Effector memory CD8-positive, alpha-beta T cell (primary cell): ENCODE measurements at places on chromosomes 16 and 17.
A peak's percentile ranks its signal among the peaks of the same experiment; 100 is the strongest.

DNA sequence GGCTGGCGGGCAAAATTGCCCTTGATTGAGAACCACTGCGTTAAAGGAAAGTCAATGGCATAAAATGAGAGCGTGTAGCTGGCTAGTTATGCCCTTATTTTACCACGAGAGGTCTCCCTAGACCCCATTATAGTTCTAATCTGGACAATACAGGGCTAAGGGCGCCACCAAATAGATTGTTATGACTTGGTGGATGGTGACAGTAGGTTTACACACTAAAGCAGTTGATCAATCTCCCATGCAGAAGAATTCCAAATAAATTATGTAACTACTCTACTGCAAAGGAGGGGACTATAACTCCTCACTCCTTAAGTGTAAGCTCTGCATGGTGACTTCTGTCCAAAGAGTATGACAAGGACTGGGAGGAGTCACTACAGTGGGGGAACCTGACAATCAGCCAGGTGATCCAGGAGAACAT, 20.4 kb upstream of the YPEL2 start:
- DNase-seq = peak; percentile 44

DNA sequence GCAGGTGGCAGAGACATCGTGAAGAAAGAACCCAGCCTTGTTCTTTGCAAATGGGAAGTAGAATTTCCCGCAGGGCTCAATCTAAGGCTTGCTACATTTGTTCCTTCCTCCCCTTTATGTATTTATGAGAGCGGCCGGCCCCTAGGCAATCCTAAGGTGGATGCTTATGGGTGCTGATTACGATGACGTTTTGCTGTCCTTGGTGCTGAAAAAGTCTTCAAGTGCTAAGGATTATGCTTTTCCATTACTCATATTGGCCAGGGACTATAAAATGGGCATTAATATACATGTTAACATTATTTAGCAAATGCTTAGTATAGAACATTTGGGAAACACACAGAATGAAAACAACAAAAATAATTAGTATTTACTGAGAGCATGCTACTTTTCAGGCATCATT, 313.3 kb upstream of the XYLT1 start:
- DNase-seq = no peak

DNA sequence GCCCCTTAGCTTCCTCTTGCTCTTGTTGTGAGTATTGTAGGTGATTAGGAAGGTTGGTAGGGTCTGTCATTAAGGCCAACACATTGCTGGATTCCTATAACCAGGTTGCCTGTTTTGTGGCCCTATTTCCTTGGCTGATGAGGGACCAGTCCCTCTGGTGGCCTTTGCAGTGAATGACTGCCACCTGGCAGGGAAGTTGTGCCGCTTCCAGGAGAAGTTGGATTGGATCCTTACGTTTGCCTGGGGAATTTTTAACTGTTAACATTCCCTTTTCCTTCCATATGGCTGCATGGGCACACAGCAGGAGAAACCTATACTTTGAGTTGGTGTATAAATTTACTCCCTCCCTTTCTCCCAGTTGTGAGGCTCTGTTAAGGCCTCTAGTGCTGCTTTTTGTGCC, 32.4 kb downstream of the LCMT1 start:
- DNase-seq = no peak

DNA sequence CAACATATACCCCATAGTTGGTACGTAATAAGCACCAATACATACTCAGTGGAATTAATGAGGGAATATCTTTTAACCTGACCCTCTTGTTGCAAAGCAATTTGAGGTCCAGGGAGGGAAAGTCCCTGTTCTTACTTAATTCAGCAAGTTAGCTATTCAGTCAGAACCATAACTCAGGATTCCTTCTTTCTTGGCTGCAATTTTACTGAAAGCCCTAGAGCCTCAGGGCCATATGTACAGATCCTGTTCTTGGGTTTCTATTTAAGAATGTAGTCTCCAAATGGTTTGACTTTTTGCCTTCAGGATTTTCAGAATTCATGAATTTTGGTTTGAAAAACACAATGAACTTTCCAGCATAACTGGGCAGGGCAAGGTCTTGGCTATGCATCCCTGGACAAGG, 436.5 kb downstream of the HS3ST4 start:
- DNase-seq = no peak

DNA sequence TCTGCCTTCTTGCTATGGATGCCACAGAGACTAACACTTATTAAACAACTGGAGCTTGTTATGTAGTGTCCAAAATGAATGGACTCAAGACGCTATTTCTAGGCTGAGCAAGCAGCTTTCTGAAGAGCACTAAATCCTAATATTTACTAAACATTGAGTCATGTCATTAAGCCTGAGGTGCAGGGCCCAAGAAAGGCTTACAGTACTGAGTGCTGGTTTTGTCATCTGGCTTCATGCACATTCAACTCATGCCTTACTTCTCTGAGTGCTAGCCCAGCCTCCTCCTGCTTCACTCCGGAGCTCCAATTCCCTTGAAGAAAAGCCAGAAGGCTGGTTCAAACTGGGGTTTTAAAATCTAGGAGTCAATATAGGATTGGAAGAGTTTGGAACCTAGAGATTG, 363.3 kb upstream of the CDH5 start:
- DNase-seq = no peak

- no peak for DNase-seq
These were observed 7.0 kb upstream of the SPATA20 start for GRCh38 chr17:50539762-50540559.

DNA sequence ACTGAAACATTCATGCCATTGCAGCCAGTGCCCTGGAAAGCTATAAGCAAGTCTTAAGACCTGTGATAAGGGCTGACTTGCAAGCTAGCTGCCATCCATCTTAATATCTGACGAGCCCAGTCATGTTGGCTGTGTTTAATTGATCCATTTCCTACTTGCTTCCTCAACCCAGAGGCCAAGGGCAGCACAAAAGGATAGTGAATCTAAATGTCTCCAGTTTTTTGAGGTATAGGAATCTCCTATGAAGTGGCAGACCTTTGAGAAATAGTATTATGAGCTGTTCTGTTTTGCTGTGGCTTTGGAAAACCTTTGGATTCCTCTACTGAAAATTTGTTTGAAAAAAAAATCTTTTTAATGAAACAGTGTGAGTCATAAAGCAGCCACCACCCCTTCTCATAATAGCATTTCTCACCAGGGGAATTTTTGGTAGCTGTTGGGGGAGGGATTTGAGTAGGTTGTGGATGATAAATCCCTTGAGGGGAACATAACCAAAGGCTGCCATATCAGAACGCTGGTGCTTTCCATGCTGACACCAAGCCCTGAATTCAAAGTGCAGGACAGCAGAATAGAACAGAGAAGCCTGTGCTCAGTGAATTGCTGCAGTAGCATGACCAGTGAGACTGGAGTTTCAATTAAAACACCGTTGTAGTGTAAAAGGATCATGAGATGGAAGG, 12.9 kb downstream of the ZNRF1 start:
- DNase-seq = no peak

GRCh38 chr17:50872710-50873424, 6.7 kb upstream of the TOB1 start:
- peak; percentile 27 for DNase-seq

DNA sequence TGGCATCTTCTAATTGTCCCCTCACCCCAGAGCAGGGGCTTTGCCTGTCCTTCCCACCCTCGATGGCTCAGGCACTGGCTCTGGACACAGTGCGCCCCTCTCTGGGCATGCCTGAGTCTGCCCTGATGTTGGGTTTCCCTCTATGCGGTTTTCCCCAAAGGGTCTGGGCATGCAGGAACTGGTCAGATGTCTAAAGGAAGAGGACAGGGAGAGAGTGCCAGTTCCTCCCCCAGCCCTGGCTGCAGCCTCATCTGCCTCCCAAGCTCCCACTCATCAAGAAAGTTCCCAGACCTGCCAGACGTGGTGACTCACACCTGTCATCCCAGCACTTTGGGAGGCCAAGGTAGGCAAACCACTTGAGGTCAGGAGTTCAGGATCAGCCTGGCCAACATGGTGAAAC, 41.3 kb upstream of the PABPN1L start:
- no peak for DNase-seq

GRCh38 chr17:27244491-27245223, 49.3 kb upstream of the WSB1 start:
- no peak for DNase-seq

- no peak for DNase-seq
These were observed 21.7 kb upstream of the VWA3A start for GRCh38 chr16:22070361-22071330.

- no peak for DNase-seq
These were observed 24.6 kb upstream of the FOXF1 start for GRCh38 chr16:86485746-86486145.

DNA sequence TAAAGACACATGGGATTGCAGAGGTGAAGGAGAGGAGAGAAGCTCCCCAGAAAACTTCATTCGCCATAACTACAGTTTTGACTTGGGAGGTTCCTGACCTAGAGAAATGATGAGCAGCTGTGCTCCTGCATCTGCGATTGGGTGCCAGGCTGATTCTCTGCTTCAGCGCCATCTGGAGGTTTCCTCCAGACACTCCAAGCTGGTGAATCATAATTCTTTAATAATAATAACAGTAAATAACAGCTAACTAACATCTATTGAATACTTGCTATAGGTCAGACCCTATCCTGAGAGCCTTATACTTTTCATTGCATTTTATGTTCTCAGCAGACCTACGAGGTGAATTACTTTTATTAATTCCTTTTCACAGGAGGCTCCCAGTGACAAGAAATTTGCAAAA, 575.8 kb downstream of the TOX3 start:
- no peak for DNase-seq

- no peak for DNase-seq
These were observed 1.6 kb downstream of the CPPED1 start for GRCh38 chr16:12802048-12802447.

DNA sequence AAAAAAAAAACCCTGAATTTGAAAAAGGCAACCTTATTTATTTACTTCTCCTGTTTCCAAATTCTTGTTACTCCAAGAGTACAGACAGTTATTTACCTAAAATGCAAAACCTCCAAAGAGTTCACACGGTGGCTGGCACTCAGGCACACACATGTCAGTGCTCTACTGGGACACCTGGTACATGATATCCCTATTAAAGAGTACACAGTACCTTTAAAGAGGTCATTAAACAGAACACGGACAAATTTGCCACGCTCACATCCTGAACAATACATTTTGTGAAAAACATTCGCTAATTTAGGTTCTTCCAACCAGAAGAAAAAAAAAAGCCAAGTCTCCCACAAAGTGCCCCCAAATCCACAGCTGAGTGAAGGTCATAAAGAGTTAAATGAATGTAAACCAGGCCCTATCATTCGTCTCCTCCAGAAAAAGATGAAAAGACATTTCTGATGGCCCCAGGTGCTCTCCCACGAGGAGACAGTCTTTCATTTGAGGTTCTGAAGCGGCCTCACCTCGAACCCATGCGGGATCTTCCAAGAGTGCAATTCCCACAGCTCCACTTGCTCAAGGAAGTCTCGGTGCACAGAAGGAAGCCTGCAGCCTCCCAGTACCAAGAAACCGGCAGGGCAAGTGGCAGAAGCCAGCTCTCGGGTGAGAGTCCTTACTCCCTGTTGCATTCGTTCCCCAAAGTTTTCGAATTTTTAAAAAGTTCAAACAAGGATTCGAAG, 993 bp downstream of the ERN1 start:
- no peak for DNase-seq
